ENCODE measurements at places on chromosomes 12 and 14. TPM values are rescaled to one million over a fixed set of nuclear protein-coding genes. Genes with fewer than 3 reads are reported as not detected.
A peak's percentile ranks its signal among the peaks of the same experiment; 100 is the strongest.

DNA sequence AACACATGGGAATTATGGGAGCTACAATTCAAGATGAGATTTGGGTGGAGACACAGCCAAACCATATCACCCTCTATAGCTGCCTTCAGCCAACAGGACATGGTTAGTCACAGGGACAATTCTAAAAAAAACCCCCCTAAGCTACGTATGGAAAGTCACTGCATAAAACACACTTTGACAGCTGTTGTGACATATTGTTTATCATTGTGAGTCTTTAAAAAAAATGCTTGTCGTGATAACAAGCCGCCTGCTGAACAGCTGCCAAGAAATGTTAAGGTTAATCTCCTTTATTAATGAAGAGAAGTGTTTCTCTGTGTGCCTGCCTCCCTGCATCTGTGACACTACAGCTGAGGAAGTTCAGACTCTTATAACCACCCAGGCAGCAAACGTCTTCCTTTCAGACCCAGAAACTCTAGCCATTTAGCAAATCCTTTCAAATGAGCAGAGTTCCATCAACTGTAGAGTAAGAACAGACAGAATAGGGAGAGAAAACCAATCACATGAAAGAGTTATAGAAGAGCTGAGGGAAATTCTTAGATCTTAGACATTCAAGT is 1459.6 kb upstream of the TMEM132C start:
- DNase-seq = no peak

GRCh38 chr14:95185033-95185766 is 27.9 kb upstream of the DICER1 start:
- peak; percentile 49 for DNase-seq

GRCh38 chr12:91091916-91092715 is 19.2 kb downstream of the LUM start:
- DNase-seq = no peak

- no peak for DNase-seq
These were observed 53.0 kb downstream of the IFNG-AS1 start for GRCh38 chr12:68042212-68042699.

DNA sequence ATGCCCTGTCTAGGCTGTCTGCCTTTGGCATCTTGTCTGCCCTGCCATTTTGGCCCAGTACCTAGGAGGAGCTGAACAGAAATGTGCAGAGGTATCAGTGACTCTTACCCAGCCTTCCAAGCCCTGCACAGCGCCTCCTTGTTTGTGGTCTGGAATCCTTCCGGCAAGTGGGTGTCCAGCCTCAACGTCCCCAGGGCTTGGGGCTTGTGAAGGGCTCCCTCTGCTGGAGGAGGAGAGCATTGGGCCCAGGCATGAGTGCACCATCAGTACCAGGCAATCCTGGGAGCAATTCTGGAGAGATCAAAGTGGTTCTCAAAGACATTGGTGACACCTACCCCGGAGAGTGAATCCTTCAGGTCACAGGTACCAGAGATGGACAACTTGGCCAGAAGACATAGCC is 2.4 kb upstream of the TCL1B start:
- DNase-seq = peak; percentile 30

DNA sequence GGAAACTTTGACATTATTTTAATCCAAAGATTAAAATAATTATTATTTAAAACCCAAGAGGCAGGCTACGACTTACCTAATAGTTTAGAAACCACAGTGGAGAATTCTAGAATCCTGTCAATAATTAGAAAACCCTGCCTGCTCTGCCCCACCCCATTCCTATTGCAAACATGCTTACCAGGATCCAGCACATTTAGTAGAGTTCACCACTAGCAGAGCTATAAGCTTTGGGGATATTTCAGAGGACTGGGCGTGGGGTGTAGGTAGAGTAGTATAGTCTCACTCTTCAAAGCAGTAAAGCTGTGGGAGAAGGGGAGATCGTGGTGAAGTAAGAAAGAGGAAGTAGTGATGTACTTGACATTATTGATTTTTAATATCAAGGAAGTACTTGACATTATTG is 100.3 kb downstream of the FIGNL2 start:
- DNase-seq = no peak

- DNase-seq = no peak
These were observed 80.2 kb downstream of the KCNA5 start for GRCh38 chr12:5123921-5124320.

DNA sequence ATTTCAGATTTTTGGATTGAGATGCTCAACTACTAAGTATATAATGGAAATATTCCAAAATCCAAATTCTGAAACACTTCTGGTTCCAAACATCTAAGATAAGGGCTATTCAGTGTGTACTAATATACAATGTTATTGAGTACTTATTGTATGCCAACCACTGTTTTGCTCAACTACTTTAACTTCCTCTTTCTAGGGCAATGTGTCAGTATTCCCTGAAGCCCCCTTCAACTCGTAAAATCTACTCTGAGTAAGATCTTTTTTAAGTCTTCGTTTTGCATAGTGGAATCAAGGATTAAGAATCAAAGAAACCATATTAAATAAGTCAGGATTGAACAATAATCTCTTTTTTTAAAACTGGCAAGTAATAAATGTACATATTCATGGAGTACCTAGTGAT is 45.5 kb downstream of the SPATA7 start:
- no peak for DNase-seq

- peak; percentile 79 for DNase-seq
These were observed 46.3 kb upstream of the FBXO21 start for GRCh38 chr12:117236456-117237001.

DNA sequence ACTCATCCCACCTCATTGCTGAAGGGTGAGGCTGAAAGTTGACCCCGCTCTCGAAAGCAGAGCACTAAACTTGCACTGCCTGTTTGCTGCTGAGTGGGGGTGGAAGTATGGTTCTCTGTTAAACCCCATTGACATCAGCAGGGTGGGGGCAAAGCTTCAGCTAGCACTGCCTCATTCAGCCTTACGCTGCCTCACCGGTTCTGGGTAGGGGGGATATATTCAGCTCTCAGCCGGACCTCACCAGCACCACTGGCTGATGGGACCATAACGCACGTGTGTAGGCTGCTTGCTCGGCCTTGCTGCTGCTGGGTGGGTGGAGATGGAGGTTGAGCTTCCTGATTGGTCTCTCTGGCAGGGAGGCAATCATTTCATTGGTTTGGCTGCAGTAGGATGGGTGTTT is 265.7 kb upstream of the RTL1 start:
- no peak for DNase-seq

DNA sequence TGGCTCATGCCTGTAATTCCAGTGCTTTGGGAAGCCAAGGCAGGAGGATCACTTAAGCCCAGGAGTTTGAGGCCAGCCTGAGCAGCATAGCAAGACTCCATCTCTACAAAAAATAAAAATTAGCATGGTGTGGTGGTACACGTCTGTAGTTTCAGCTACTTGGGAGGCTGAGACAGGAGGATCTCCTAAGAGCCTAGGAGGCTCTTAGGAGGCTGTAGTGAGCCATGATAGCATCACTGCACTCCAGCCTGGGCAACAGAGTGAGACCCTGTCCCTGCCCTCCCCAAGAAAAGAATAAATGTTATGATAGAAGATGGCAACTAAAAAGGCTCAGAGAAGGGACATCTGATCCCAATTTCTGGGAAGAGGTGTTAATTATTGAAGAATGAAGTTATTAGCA is 3.2 kb upstream of the MANSC1 start:
- DNase-seq = no peak

GRCh38 chr12:131239384-131240094 is 285.8 kb downstream of the ADGRD1 start:
- no peak for DNase-seq

GRCh38 chr14:39726563-39726962 is 294.3 kb upstream of the FBXO33 start:
- DNase-seq = no peak

GRCh38 chr14:105388110-105388951 is 10.0 kb upstream of the TEX22 start:
- no peak for DNase-seq

DNA sequence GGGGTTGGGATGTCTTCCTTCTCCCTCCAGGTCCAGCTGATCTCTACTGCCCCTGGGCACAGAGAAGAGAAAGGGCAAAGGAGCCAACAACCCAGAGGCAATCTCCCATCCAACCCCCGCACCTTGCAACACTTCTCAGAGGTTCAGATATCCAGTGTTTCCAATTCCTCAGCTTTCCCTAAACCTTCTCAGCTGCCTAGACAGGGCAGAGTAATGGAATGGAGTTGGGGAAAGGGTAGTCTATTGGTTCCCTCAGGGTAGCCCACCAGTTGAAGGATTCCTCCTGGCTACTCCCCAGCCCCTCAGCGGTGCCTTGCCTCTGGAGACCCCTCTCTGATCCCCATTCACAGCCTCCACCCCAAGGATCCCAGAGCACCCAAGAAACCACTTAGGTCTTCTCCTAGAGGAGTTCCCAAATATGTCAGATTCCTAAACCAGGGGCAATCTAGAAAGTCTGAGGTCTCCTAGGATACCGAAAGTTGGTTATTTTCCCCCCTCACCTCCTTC is 537 bp downstream of the NFE2 start:
- DNase-seq = no peak

- DNase-seq = no peak
These were observed 33.0 kb downstream of the PTPN21 start for GRCh38 chr14:88521818-88522217.

GRCh38 chr14:81281332-81281731 is 60.6 kb upstream of the GTF2A1 start:
- DNase-seq = no peak

DNA sequence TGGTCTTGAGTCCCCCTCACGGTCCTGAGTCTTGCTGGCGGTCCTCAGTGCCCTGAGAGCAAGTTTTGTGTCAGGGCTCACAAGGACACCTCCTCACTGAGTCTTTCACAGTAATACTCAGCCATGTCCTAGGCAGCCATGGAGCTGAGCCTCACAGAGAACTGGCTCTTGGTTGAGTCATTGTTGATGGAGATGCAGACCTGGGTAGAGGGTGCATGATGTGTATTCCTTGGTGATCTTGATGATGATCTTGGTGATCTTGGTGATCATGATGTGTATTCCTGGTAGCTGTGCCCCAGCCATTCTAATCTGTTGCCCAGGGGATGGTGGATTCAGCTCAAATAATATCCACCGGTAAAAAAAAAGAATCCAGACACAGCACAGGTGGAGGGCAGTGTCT is 495.4 kb downstream of the TMEM121 start:
- no peak for DNase-seq

DNA sequence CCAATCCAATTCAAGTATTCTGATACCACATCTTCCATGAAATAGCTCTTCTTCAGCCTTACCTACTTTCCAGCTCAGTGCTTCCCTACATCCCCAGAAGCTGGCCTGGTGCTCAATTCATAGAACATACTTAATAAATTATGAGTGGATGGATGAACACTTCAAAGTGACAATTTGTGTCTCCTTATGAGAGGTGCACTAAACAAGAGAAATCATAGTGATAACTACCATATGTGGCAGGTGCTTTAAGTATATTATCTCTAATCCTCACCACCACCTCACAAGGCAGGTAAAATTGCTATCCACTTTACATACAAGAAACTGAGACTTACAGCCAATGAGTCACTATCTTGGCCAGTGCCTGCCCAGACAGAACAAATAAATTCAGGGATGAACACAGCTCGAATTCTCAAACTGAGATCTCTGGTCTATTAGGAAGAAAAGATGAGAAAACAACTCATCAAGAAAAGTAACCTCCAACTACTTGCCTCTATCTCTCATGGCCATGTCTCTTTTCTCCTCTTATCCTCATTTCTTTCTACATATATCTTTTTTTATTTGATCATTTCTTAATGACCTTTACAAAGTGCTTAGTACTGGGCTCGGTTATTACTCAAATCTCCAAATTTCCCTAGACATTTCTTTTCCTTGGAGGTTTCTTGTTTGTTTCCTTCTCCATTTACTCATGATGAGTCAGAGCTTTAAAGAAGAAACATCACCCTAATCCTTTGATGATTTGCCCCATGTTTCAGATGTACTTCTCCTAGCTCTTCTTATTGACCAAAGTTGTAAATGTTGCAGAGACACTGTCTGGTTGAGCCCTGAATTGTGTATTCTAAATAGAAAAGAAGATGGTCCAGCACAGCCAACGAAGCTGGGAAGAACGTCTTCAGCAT is 161.5 kb downstream of the RPS29 start:
- DNase-seq = no peak

DNA sequence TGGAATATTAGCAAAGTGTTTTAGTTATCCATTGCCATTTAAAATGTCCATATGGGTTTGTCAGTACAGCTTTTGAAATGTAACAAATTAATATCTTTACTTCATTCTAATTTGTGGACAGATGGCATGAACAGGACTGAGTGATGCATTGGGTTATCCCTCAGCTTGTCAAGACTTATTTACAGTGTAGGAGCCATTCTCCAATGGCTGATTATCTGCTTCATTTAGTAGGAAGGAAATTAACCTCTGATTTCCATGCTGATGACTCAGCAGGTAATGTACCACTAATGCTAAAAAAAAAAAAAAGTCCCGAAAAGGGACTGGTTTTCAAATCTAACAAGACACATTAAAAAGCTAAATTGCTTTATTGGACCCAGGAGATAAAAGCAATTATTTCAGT is 1149.0 kb upstream of the USP15 start:
- no peak for DNase-seq

DNA sequence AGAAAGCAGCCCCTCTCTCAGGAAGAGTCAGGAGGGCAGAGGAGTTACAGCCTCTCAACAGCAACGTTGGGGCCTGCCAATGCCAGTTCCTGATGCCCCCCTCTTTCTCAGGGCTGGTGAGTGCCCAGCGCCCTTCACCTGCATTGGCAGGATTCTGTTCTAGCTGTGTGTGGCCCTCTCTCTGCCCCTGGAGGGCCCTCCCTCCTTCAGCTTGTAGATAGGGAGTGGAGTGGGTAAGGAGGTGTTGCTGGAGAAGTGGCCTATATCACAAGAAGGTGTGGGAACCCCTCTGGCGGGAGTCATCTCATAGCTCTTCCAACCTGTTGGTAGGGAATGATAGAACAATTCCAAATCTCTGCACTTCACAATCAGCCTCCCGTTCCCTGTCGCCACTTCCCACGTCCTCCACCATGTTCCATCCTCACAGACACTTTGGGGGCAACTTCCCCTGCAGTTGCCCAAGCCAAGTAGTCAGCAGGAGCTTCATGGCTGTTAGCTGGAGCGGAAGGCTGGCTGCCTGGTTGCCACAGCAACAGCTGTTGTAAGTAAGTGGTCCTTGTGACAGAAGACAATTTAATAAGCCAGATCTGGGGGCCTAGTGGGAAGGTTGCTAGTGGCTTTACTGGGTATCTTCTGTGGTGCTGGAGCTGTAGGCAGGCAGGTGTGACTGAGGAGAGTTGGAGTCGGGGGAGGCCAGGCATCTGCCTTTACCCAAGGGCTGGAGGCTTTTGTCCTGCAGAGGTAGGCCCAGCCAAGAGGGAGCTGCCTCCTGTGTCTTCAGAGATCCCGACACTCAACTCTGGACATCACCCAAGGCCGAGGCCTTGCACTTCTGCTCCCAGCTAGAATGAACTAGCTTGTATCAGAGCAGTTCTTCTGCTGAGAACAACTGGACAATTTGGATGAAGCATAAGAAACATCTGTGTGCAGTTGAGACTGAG is 38.4 kb downstream of the GALNT16 start:
- DNase-seq = no peak

Gene KRT71
- total RNA-seq = not detected

Gene INHBC
- not detected for total RNA-seq

Gene GZMB
- not detected for total RNA-seq

Gene SYNDIG1L
- total RNA-seq = not detected

Gene GLIPR1
- 5.4 TPM for total RNA-seq

Gene PLBD1
- total RNA-seq = 4.6 TPM

Gene BTG1
- 48.5 TPM for total RNA-seq

Data from body of pancreas (tissue), 4 donors.